Mucosa of descending colon (tissue), 3 donors: ENCODE measurements at places on chromosomes 7 and 10.

DNA sequence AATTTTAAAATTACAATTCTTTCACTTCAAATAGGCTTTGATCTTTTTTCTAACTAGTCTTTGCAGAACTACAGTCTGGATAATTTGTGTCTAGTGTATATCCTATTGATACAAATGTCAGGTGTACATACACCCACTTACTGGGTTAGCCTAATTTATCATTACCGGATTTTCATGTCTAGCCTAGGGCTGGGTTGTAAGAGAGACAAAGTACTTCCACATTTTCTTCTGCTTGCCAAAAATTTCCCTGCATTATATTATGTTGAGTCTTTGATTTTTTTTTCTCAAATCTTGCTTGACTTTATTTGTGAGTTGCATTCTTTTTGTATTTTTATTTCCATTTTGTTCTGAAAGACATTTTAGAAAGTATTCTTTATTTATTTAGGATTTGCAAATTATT, 284.8 kb upstream of the FZD8 start:
- DNase-seq: no peak

DNA sequence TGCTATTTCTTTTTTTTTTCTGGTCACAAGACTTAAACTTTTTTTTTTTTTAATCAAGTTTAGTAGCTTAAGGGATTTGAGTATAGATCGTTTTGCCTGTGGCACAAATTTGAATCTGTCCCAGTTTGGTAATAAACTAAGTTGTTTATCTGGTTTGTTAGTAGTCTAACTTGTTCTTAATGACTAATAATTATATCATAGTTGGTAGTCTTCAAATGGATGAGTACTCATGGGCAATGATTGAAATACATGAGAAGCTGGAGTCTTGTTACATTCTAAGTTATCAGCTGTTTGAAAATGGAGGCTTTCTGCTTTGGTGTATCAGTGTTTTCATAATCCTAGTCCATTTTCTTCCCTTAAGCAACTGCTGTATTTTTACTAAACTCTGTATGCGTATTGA, 12.3 kb downstream of the BTAF1 start:
- no peak for DNase-seq

- DNase-seq: no peak
Observed at GRCh38 chr7:142030848-142031247, 35.2 kb downstream of the MGAM start.

DNA sequence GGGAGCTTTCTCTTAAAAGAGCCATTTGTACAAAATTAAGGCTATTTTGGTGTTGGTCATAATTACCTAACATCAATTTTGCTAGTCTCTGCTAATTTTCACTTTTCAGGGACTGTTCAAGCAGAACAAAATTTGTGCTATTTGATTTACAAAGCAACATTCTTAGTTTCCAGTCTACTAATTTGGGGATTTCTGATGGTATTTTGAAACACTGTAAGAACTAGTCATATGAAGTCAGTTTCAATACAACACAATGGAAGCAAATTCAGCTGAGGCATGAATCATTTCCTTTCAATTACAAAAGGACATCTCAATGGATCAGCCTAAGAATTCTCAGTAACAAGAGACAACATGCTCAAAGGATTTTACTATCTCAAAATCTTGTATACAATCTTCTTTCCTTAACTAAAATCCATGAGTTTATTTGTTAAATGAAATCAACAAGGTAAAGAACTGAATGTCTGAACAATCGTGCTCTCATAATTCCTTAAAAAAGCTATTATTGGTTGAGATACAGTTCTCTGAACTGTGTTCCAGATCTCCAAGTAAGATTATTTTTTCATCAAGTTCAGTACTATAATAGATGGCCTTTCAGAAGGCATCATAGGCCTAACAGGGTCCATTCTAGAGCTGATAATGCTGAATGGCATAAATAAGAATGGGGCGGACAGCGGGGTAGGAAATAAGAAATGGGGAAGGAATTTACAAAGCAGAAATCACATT, 144.6 kb downstream of the NRCAM start:
- DNase-seq: no peak

DNA sequence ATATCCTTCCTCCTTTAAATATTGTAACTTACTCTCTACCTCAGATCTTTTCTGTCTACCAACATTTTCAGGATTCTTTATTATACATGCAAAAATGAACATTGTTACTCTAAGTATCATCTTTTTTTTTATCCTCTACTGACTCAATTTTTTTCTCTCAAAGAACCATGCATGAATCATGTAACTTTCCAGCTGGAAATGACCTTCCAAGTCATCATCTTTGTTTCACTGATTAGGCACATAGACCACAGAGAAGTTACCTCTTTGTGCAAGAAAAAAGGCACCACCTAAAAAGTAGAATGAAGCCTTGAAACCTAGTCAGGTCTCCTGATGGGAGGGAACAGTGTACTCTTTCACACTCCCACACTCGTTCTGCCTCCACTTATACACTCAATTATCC, 234.9 kb downstream of the HGF start:
- no peak for DNase-seq

- DNase-seq: no peak
Observed at GRCh38 chr10:15309221-15309620, 61.9 kb downstream of the FAM171A1 start.
